ENCODE measurements at places on chromosomes 13 and 19.

DNA sequence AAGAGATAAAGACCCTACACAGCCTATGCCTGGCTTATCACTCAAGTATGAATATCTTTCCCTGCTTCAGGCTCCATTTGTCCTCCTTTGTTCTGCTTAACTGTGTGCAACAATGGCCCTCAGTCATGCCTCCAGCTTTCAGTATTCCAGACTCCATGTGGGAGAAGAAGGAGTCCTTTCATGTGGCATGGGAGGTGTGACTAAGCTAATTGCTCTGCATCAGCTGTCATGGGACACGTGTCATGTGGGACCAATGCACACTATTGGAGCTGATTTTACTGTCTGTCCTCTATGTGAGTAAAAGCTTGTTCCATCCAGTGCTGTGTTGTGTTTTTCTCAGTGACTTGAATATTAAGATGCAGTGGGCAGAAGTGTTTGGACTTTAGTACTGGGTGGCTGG, 1198.3 kb downstream of the OLFM4 start:
- peak; percentile 68 for DNase-seq

DNA sequence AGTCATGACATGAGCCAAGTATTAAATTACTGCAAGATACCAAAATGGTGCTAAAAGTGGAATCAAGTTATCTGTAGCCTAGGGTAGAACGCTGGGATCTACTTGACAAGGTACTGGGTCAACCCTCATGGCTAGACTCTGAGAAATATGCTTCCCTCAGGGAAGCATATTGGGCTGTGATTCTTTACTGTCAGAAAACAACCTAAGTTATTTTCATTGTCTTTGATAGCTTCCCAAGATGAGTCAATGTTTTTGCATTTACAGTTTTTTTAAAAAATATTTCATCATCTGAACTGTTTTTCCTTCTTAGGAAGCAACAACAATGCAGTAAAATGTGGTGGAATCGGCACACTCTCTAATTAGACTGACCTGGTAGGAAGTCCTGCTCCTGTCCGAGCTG, 218.0 kb downstream of the RGCC start:
- DNase-seq = no peak

- no peak for DNase-seq
These were observed 649 bp downstream of the UQCRFS1 start for GRCh38 chr19:29212356-29212647.

- no peak for DNase-seq
These were observed 160.8 kb upstream of the SERP2 start for GRCh38 chr13:44212633-44213396.

DNA sequence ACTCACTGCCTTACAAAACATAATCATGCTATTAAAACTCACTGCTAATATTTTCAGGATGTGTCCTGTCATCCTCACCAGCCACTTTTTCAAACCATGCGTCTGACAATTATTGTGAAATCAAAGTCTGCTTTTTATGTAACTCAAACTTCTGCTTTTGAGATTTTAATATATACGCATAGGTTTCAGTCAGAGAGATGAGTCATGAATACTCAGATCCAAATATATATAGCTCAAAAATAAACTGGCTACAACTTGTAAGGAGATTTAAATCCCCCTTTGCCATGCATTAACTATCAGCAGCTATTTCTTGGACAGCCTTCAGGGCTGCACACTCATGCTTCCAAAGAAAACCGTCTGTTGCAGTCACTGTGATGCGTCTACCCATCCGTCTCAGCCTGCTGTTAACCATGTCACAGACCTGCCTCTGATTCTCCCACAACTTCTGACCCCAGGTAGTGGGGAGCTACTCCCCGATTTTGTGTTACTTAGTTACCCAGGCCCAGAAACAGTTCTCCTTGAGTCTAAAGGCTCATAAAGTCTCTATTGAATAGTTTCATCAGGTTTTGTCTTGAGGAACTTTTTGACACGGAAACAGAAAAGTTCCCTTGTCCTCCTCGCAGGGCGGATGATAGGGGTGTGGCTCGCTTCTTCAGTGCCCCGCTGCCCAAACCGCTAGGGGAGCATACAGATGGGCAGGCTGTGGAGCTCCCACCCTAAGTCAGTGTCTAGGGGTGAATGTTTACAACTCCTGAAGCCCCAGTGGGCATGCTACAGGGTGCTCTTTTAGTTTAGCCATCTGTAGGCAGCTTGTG, 33.8 kb upstream of the SGCG start:
- no peak for DNase-seq

Measured in posterior cingulate gyrus (tissue), 11 donors.